ENCODE measurements at places on chromosomes 2 and 18.

- no peak for DNase-seq
Measured at GRCh38 chr2:10305254-10305635, 2.5 kb downstream of the HPCAL1 start.

- DNase-seq, result no peak
Measured at GRCh38 chr2:31213601-31214443, 3.5 kb downstream of the CAPN14 start.

DNA sequence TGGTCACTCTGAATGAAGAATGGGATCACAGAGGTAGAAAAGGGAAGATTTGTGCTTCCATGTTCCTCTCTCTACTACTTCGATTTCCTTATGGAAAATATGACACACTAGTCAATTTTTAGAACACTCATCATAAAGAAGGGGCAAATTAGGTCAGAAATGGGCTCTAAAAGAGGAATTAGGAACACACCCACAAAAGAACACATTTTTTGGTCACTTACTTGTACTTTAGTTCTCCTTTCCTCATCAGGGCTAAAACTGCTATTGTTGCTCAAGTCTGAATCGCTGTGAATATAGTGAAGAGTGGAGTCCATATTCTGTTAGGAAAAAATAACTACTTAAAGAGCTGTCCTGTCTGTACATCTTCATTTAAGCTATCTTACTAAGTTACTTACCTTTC is 52.6 kb downstream of the PPP4R1 start:
- DNase-seq, result no peak

- no peak for DNase-seq
Measured at GRCh38 chr2:31011587-31011986, 126.7 kb downstream of the GALNT14 start.

- no peak for DNase-seq
Measured at GRCh38 chr2:8279506-8279905, 402.4 kb upstream of the ID2 start.

DNA sequence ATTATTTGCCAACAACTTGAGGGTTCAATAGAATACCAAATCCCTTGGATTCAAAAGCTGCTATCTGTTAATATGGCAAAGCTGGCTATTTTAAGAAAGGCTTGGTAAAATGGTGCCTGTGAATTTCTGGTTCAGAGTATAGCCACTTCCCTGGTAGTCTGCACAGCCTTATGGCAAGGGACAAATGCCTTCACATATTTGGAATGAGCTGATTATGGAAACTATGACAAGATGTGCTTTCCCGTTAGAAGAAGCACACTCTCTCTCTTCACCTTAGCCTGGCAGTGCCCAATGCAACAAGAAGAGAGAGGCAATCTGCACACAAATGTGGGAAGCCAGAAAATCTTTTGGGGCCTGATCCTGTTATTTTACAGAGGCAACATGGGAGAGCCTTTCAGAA is 47.5 kb upstream of the MAP3K20 start:
- no peak for DNase-seq

DNA sequence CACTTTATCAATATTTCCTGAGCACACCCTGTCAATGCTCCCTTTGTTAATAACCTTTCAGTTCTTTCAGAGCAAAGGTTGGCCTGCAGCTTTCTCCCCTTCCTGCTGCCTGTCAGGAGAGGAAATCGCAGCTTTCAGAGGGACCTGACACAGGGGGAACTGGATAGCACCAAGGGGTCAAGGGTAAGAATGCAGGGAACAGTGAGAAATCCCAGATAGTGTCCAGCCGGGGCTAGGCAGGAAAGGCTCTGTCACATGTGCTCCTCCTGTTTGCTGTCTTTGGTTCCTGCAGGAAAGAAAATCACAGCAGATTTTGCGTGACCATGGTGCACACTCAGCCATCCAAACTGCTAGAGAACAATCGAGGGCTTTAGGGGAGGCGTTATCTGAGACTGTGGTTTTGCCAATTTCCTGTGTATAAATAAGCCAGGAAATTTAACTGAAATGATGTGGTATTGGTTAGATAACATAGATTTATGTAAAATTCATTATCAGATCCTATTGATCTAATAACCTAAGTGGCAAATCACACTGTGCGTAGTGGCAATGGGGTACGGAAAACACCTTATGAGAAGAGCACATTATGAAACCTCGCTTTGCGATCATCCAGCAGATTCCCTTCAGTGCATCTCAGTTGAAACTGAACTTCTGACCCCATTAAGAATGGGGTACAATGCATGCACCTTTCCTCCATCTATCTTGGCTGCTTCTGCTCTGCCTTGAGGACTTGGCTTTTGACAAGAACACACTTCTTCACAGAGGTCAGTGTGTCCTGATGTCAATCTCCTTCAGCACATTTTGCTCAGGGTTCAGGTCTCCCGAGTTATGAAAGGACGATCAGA is 178.0 kb downstream of the ICOS start:
- DNase-seq, result no peak

- DNase-seq, result no peak
Measured at GRCh38 chr2:23055251-23055650, 329.7 kb upstream of the KLHL29 start.

DNA sequence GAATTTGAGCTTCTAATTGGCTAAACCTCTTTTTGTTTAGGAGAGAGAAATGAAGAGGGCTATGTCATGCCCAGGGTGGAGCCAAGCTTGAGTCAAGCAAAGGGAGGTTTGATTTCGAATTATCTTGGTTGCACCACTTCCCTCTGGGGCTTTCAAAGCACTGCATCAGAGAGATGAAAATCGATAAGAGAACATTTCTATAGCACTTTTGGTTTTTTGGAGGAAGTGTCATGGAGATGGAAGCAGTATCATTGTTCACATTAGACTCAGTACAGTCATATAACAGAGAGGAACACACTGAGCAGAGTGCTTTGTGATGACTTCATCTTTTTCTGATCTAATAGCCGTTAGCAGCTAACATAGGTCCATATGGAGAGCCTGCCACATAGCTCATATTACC is 120.3 kb upstream of the UXS1 start:
- DNase-seq, result no peak

GRCh38 chr2:10057231-10058107 is 14.1 kb downstream of the KLF11 start:
- no peak for DNase-seq

DNA sequence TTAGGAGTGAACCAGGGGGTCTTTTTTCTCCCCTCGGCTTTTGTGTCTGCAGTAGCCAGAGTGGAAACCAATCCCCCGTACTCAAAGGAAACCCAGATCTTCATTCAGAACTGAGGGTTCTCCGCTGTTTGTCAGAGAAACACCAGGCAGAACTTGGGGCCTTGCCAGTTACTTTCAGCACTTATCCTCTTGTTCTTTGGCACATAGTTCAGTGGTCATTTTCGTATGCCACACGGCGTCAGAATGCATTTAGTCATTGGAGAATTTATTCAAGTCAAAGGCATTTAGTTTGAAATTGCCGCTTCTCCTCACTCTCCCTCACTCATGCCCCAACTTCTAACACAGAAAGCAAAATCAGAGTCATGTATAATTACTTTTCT is 102.9 kb downstream of the CABLES1 start:
- no peak for DNase-seq

DNA sequence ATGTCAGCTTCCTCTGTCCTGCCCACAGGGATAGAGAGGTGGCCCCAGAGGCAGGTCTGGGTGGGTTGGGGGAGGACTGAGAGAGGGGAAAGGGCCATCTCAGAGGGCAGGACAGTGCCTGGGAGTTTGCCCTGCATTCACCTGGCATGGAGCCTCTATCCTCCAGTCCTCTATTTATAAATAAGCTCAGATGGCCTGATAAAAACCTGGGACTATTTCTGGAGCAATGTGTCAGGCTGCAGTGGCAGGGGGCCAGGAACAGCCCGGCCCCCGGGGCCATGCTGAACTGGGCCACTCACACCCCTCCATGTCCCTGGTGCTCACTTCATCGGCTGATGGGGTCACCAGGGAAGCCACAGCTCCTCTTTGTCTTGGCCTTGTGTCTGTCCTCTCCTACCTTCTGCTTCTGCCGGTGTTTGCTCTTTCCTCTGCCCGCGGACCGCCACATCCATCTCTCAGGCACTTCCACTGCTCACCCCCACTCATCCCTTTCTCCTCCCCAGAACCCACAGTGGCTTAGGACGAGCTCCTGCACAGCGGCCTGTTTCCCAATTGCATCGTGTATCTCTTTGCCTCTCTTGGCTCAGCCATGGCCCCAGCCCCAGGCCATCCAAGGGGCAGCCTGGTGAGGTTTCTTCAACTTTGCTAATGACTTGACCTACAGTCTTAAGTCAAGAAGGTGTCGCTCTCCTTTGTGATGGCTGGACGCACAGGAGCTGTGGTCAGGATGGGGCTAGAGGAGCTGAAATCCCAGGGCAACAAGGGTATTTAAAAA is 38.8 kb downstream of the SCTR start:
- no peak for DNase-seq

DNA sequence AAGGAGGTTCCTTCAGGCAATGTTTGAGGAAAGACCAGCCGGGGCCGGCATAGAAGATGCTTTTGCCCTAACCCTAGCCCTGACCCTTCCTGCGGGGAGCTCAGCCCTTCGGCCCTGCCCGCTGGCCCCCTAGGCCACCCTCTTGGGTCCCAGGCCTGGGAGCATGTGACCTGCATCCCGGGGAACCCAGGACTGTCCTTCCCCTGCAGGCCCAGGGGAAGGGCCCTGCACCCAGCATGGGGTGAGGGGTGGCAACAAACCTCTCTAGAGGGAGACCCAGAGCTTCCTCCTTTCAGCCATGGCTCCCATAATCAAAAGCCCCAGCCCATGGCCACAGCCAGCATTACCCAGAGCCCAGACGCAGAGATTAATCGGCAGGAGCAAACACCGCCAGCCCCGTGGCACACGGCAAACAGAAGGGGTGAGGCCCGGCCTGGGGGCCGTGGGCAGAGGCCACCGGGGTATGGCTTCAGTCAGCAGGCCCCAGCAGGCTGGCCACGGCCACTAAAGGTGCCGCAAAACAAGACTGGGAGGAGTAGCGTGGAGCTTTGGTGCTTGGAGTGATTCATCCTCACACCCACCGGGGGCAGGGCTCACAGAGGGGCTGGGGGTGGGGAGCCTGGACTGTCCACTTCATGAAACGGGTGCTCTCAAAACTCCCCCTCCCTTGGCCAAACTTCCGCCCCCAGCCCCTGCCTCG is 61.6 kb upstream of the HPCAL1 start:
- DNase-seq, result no peak

DNA sequence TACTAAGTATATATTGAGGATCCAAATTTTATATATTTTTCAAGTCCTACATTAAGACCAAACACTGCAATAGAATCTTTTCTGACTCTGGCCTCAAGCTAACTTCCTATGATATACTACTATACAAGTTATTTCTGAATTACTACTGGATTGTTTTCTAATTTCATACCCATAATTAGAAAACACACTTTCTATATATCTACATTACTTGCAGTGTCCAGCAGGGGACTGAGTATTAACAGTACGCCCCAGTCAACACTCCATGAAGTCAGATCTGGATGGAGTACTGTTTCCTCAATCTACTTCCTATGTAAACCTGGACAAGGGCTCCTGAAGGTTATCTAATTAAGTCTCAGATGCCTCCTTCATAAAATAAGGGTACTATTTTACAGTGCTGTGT is 26.5 kb downstream of the RMP24 start:
- DNase-seq, result no peak

DNA sequence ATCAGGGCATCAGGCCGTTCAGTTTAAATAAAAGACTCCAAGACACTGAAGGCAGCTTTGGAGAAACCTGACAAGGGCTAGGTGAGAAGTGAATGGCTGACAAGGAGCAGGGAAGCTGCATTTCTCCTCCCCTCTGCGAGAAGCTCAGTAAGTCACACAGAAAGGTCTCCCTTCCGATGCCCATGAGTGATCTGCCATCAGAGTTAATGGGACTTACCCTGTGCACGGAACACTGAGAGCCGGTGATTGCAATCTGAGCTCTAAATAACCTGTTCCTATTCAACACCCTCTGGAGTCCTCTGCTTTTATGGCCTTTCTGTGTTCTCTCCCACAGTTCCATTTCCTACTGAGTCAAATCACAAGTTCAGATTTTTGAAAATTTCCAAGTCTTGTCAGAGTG is 322.2 kb upstream of the MYT1L start:
- DNase-seq, result no peak

DNA sequence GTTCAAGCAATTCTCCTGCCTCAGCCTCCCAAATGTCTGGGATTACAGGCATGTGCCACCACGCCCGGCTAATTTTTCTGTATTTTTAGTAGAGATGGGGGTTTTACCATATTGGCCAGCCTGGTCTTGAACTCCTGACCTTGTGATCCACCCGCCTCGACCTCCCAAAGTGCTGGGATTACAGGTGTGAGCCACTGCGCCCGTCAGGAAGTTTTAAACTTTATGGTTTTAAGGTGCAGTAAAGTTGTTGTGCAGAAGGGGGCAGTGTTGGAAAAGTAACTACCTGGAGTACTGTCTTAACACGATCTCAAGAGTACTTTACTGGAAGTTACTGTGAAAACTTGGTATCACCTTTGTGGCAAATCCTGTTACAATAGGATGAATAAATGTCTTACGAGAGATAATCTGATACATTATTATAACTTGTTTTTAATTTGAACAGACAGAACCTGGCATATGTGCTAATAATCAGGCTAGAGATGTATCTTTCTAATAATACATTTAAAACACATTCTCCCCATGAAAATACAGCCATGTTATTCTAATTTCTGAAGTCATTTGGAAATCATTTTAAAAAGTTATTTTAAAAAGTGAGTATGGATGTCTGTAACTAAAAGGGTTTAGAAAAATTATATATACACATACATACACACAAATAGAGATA is 10.8 kb downstream of the SPDYA start:
- peak; percentile 31 for DNase-seq

- no peak for DNase-seq
Measured at GRCh38 chr2:240225131-240225530, 84.7 kb upstream of the OTOS start.

DNA sequence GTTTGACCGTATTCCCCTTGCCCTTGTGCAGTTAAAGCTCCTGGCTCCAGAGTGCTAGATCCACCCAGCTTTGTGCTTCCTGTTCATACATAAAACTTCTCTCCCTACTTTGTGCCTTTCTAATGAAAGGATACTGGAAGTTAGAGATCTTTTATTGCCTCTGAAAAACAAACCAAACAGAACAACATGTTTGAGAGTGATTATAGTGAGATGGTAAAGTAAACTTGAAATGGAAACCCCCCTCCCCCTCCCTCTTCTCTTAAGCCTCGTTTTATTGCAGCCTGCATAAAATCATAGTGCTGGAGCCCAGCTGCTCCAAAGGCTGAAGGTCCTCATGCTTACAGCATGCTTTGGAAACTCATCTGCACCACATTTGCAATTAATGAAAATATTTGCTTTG is 125.1 kb downstream of the TANC1 start:
- DNase-seq, result no peak
